Urothelium cell line (cell line): ENCODE measurements at places on chromosomes 16 and 17.

GRCh38 chr17:33038740-33039139, 47.1 kb downstream of the SPACA3 start:
- DNase-seq = peak; percentile 32

- no peak for DNase-seq
Measured at GRCh38 chr16:78444-79150, 572 bp downstream of the MPG start.

DNA sequence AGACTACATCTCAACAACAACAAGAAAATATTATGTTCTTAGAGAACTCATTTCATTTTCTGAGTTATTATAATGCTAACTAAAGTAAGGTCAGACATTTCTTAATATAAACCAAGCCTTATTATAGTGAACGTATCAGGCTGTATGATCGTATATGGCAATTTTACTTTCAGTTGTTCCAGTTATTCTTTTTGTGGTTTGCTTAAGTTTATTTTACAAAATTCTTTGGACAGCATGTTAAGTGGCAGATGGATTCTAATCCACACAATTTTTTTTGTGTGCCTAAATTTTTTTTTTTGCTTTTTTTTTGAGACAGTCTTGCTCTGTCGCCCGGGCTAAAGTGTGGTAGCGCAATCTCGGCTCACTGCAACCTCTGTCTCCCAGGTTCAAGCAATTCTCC, 59.0 kb downstream of the VMP1 start:
- DNase-seq = no peak

DNA sequence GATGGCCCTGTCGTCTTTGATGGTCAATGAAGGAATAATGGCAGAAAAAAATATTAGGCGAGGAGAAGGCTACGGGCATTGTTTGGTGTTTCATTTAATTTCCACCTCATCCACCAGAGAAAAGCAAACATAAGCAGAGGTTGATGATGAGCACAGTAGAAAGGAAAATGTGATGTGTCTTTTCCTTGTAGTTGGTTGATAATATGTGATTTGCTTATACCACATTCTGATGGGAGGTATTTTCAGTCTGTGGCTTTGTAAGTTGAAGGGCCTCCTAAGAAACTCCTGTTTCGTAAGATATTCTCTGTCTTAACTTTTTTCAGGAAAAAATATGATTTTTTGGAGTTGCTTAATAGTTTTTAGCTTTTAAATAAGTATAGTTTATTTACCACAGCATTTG, 215.7 kb downstream of the PRKCA start:
- DNase-seq = no peak

DNA sequence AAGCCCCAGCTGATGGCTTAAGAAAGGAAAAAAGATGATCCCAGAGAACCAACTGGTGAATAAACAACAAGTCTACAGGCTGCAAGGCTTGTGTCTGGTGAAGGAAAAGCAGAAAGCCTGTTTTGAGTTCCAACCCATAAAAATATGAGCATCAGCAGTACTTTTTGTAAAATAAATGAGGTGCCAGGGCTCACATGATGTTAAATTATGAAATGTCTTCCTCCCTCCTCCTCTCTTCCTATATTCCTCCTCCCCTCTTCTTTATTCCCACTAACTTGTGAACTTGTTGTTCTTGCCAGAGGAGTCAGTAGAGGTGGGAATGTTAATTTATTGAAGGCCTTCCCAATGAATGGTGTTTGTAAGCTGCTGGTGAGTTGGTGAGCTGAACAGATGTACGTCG, 212.2 kb upstream of the CDH11 start:
- no peak for DNase-seq

DNA sequence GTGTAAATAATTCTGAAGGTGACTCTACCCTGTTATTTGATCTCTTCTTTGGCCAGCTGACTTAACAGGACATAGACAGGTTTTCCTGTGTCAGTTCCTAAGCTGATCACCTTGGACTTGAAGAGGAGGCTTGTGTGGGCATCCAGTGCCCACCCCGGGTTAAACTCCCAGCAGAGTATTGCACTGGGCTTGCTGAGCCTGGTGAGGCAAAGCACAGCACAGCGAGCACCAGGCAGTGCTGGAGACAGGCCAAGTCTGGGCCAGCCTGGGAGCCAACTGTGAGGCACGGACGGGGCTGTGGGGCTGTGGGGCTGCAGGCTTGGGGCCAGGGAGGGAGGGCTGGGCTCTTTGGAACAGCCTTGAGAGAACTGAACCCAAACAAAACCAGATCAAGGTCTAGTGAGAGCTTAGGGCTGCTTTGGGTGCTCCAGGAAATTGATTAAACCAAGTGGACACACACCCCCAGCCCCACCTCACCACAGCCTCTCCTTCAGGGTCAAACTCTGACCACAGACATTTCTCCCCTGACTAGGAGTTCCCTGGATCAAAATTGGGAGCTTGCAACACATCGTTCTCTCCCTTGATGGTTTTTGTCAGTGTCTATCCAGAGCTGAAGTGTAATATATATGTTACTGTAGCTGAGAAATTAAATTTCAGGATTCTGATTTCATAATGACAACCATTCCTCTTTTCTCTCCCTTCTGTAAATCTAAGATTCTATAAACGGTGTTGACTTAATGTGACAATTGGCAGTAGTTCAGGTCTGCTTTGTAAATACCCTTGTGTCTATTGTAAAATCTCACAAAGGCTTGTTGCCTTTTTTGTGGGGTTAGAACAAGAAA, 5.1 kb downstream of the STH start:
- peak; percentile 29 for DNase-seq

DNA sequence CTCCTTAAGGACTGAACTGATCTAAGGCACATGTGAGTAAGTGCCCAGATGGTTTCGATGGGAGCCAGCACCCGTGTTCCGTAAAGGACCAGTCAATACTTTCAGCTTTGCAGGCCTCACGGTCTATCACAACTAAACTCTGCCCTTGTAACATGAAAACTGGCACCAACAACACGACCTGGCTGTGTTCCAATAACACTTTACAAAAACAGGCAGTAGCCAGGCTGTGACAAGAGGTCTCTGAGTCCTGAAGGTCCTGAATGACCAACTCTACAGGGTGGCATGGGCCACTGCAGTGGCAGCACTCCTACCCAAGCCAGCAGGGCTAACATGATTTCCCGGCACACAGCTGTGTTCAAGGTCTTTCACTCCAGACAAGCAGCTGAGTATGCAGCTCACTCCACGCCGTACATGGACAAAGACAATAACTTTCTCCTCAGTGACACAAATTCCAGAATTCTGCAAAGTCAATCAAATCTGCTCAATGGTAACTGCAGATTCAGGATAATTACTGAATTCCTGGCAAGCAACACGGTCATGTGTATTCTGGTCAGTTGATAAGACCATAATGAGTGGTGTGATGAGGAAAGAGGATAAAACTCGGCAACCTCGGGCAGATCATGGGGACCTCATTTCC, 15.3 kb downstream of the NPLOC4 start:
- no peak for DNase-seq

DNA sequence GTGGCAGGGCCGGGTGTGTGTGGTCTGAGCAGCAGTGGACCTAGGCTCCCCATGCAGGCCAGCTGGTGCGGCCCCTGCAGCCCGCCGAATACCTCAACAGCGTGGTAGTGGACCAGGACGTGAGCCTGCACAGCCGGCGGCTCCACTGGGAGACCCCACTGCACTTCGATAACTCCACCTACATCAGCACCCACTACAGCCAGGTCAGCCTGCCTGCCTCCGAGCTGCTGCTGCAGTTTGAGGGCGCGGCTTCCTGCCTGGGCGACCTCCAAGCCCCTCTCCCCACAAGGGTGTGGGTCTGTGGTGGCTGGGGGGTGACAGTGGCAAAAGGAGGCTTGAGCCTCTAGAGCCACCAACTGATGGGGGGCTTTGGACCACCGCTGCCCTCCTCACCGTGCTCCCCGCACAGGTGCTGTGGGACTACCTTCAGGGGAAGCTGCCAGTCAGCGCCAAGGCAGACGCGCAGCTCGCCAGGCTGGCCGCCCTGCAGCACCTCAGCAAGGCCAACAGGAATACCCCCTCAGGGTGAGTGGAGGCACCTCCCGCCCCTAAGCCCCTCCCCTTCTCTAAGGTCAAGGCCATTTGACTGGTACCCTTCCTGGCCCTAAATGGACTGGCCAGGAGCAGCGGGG, 8.4 kb upstream of the SMIM5 start:
- DNase-seq = no peak

DNA sequence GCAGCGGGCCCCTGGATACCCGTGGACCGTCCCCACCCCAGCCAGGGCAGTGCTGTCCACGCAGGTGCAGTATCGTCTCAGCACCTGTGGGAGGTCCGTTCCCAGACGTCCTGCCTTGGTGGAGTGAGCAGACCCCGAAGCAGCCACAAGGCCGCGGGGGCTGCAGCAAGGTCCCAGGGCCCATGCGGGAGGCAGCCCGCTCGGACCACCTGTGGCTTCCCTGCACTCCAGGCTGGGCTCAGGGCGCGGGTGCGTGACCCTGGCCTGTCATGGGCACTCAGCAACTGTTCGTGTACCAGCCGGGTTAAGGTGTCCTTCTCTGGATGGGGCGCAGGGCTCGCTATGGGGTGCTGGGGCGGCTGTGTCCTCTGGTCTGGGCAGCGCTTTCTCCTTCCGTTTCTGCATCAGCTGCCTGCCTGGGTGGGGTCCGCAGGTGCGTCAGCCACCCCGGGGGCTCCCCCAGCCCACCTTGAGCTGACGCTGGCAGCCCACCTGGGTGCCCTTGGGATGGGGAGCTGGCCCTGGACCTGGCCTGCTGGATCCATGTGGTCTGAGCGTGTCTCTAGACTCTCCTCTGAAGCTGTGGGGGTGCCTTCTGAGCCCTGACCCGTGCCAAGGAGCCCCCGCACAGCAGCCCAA, 18.4 kb downstream of the BAHCC1 start:
- no peak for DNase-seq
